ENCODE measurements at places on chromosomes 11 and 22. TPM values are rescaled to one million over a fixed set of nuclear protein-coding genes. Genes with fewer than 3 reads are reported as not detected.

SHANK3 gene
- 0.50 TPM for total RNA-seq

PDE2A gene
- 0.17 TPM for total RNA-seq

SAA4 gene
- not detected for total RNA-seq

MFRP gene
- not detected for total RNA-seq

SPDYC gene
- not detected for total RNA-seq

TMEM45B gene
- total RNA-seq = not detected

Measured in bronchus fibroblast of lung (primary cell).